ENCODE measurements at places on chromosomes 16 and 17.

DNA sequence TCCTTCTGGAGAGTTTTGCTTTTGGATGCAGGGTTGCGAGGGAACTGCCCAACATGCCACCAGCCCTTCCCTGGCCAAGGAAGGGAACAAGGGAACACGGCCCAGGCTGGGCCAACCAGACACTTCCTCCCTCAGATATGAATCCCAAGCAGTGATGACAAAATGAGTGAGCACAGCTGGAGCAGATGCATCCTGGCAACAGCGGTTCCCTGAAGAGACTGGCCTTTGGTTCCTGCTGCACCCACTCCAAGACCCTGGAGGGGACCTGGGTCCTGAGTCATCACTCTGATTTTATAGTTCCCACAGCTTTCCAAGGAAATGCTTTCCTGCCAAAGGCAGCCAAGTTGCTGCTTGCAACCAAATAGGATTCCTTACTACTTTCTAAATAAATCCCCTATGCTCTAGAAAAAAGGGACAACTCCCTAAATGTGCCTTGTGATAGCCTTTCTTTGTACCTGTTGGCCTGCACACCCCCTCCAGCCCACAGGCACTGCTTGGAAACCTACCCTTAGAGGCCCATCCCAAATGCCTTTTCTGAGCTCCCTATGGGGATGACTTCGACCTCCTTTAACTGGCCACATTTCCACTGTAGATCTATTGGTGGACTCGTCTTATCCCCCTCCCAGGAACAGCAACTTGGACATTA lies 5.3 kb downstream of the ST3GAL2 start:
- DNase-seq: no peak

- DNase-seq: no peak
Observed at GRCh38 chr16:51579652-51580360, 428.7 kb upstream of the SALL1 start.

DNA sequence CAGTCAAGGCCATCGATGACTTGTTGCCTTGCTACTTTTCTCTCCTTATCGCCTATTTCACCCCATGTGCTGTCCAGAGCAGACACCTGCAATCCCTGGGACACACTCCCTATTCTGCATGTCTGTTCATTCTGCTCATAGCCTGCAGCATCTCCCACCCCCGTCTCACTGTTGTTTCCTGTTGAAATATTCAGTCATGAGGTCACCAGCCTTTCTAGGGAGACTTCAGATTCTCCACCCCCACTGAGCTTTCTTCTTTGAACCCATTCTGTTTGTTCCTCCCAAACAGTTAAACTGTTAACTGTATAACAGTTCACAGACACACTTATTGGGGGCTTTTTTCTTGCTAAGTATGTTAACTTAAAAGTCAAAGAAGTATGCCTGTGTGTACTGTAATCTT lies 94.4 kb downstream of the AATF start:
- DNase-seq: no peak

DNA sequence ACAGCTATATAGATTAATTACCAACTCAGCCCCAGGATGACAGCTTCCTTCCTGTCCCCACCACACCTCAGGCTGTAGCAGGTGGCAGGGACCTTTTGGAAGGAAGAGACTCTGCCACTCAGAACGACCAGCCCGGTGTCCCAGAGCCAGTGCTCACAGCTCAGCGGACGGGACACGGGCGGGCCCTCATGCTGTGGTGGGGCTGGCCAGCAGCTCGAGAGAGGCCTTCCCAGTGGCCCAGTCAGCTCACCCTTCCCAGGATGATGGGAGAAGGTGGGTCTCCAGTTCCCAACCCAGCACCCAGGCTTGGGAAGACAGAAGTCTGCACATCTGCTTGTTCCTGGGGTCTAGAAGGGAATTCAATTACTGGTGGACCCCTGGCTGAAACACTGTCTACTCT lies 10.5 kb downstream of the NUDT16L1 start:
- no peak for DNase-seq

DNA sequence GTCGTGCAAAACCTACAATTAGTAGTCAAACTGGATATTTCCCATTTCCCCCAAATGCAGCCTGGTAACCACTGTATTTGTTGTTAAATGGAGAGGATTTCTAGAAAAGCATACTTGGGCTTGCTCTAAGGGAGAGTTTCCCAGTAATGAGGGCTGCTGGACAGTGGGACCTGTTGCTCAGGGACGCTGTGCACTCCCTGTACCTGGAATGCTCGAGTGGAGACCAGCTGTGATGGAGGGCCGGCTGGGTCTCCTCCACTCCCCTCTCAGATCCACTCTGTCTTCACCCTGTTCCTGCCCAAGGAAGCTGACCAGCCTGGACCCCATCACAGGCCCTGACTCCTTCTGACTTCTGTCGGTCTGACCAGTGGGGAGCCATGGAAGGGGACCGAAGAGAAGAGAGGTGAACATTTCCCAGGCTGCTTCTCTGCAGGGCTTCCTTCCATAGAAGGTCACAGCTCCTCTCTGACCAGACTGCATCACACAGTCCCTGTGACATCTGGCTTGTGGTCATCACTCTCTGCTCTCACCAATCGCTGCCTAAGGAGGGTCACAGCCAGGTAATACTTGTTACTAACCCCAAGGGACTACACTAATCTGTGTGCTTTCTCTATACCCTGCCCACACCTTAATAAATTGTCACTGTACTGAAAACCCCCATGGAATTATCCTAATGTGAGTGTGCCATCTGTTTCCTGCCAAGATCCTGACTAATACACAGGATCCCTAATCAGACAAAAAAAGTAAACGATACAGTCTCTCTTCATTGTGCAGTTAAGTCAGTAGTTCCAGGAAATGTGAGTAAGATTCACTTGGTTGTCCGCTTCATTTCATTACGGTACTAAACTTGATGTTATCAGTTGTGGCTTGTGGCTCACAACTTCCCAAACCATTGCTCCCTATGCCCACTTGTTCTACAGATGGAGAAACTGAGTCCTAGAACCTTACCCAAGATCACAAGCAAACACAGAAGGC lies 102.4 kb downstream of the CCT6B start:
- no peak for DNase-seq
